ENCODE measurements at places on chromosomes 3 and 15.

DNA sequence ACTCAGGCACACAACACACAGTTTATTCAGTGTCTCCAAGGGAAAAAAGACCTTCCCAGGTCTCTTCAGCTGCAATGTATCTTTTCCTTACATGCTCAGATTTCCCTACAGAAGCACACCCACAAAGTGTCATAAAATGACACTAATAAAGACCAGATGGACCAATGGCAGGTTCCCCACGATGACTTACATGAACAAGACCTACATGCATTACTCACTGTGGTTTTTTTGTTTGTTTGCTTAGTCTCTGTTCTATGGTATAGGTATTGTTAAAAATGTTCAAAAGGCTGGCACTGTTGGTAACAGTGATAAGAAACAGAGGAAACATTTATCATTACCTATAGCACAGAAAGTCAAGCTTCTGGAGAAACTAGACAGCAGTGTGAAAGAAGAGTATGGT lies 318.2 kb upstream of the TMCO5A start:
- DNase-seq, result no peak

DNA sequence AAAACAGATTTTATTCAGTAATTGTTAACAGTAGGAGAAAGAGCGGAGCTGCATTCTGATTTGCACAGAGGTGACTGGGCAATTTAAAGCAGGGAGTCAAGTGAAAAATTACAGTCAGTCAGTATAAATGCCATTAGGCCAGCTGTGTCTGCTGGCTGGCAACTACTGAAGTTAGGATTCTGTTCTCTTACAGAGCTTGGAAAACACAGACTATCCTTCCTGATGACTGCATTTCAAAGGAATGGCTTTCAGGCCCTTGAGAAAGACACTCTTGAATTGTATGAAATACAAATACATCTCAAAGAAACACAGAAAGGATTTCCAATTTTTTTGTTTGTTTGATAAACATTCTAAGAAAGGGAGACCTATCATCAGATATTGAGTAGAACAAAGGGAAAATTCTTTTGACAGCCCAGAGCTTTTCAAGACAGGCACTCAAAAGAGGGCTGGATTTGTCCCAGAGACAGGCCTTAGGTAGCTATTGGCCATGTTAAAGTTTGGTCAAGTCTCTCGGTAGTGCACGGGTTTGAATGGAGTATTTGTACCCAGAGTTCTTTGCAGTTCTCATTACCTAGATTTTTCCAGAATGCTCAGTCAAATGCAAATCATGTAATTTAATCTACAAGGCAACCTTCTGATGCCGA lies 551.2 kb upstream of the CCDC54 start:
- DNase-seq, result no peak

DNA sequence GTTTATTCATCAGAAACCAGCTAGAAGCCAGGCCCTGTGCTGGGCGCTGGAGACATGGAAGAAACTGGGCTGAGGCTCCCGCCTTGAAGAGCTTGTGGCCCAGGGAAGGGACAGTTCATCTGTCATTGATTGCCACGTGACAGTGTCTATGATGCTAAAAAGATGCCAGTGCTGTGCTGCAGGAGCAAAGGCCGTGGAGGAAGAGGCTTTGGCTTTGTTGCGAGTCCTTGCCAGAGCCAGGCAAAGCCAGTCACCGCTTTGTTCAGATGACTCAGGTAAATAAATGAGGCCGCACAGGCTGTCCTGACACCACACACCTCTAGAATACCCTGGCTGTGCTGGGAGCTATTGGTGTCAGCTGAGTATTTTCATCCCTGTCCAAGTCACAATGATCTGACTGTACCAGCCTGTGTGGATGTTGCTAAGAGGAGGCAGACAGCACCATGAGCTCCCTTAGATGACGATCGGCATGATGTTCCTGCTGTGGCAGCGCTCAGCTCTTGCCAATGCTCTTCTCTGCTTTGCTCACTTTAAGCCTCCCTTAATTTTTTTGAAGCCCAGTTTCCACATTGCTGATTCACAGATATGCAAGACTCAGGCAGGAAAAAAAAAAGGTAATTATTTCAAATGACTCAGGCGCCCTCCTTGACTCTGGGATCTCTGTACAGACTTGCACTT lies 77.5 kb downstream of the CCNL1 start:
- no peak for DNase-seq

- no peak for DNase-seq
Measured at GRCh38 chr15:41879321-41879845, 14.5 kb downstream of the SPTBN5 start.

GRCh38 chr3:181056136-181056732 lies 66.7 kb upstream of the DNAJC19 start:
- DNase-seq, result no peak

- peak; percentile 75 for DNase-seq
Measured at GRCh38 chr3:112973325-112974177, 1.4 kb downstream of the CD200R1 start.

DNA sequence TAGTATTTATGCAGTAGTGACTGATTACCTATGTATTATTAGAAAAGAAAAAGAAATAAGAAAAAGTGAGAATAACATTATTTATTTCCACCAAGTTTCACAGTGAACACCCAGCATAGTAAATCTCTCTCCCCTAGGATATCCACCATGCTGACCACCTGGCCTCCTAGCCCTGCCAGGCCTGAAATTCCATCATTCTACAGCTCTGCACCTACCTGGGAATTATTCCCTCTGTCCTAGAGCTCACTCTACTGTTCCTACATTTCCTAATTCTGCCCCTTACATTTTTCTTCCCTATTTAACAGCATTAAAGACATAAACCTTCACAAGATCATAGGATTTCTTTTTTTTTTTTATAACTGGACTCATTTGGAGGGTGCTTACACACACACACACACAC lies 525.3 kb upstream of the PPP2R3A start:
- DNase-seq, result no peak

GRCh38 chr3:194323785-194324735 lies 27.1 kb downstream of the CPN2 start:
- peak; percentile 58 for DNase-seq

DNA sequence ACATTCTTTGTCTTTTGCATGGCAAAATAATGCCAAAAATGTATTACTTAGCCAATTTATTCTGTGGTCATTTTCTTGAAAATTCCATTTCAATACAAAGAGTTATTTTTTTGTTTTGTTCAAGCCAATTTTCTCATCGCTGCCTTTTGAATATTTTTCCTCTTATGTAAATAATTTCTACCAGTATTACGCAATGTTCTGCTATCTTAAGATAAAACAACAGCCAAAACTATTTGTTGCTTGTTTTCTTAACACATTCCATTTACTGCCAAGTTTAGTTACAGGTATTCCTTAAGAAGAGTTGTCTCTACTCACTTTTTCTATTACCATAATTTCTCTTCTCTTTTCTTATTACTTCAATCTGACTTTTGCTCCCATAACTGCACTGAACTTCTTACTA lies 163.1 kb downstream of the ROBO1 start:
- DNase-seq, result no peak

- DNase-seq, result no peak
Measured at GRCh38 chr15:78623786-78624497, 3.1 kb upstream of the CHRNA3 start.

DNA sequence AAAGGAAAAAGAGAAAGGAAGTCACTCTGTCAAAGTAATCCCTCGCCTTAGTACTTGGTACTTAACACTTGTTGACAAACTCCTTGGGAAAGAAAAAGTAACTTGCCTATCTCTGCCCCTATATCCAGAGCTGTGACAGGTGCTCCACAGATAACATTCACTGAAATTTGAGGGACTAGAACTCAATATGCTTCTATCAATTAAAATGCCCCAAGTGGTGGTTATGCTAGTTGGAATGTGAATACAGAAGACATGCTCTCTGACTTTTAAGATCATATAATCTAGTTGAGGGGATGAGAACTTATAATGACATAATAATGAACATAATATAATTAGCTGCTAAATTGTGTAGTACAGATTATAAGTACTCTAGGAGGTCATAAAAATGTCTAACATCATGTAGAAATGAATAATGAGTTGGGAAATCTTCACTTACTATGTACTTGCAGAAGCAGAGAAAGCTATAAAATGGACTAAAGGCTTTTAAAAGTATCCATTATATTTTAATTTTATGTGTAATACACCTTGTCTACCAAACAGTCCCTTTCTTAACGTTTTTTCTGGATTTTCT lies 153.1 kb upstream of the CCDC54 start:
- no peak for DNase-seq

DNA sequence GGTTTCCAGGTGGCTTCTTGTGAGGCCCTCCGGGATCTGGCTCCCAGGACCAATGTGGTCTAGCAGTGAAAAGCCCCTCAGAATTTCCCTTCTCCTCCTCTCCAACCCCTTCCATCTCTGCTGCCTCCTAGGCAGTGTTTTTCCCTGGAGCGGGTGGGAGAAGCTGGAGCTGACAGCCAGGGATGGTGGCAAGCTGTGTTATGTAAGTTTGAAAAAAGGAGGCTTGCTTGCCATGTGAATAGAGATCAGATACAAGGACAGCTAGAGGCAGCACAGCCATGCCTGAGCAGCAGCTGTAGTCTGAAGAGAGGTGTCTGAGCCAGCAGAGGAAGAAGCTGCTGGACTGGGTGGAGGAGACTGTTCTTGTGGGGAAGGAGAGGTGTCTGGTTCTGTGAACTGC lies 20.6 kb downstream of the SNAPC5 start:
- no peak for DNase-seq

DNA sequence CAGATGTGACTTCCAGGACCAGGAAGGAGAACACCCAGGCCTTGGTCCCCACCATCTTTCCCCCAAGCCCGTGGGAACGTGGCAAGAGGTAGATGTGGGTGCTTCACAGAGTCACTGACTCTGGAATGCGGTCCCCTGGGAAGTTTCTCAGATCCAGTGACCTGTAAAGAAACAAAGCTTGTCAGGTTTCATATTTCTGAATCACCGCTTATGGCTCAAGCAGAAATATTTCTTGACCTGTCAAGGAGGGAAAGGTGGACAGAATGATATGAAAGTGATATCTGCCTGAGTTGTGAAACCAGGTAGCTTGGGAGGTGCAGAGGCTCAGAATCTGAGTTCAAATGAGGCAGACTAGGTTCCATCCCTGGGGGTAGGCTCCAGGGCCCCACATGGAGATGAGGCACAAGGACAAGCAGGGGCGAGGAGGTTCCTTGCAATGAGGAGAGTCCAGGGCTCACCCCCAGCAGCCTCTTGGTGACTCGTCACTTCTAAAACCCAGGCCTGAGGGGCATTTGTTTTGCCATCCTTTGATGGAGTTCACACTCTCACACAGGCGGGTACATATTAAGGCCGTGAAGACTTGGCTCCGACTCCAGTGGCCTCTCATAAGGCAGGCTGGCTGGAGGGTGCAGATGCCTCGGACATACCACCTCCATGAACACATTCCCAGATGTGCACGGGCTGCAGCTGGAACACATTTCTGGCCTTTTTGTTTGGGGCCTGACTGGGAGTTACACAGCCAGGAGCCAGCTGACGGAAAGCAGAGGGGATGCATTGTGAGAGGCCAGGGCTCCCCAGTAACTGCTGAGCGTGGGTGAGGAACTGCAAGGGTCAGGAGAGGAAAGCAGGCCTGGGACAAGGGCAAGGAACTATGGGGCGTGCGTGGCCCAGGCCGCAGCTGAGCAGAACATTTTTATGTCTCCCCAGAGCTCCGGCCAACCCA lies 1.3 kb downstream of the CILP start:
- no peak for DNase-seq

DNA sequence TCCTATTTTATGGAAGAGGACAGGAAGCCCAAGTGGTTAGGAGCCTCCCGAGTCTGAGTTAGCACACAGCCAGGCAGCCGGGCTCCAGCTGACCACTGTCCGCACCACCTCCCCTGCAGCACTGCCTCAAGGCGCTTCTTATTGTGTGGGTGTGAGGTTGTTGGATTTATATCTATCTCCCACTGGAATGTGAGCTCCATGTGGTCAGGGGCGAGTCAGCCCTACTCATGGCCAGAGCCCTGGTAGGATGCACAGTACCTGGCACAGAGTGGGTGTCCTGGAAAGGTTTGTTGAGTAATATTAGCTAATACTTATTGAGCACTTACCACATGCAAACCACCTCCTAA lies 9.7 kb upstream of the FBLN2 start:
- no peak for DNase-seq

GRCh38 chr3:156311431-156311830 lies 191.1 kb downstream of the KCNAB1 start:
- no peak for DNase-seq

DNA sequence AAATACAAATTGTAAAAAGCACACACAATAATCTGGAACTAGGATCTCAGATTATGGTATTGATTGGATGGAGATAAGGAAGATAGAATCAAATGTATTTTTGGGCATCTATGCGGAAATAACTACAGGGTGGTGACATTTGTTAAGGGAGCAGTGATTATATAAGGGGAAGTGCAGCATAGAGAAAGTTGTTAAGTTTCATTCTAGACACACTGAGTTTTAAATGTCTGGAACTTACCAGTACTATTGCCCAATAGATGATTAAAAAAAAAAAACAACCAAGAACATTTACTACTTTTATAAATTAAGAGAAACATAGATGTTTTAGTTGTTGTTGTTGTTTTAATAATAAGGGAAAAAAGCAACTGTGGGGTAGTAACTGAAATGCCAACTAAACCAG lies 32.1 kb upstream of the C3orf38 start:
- no peak for DNase-seq

DNA sequence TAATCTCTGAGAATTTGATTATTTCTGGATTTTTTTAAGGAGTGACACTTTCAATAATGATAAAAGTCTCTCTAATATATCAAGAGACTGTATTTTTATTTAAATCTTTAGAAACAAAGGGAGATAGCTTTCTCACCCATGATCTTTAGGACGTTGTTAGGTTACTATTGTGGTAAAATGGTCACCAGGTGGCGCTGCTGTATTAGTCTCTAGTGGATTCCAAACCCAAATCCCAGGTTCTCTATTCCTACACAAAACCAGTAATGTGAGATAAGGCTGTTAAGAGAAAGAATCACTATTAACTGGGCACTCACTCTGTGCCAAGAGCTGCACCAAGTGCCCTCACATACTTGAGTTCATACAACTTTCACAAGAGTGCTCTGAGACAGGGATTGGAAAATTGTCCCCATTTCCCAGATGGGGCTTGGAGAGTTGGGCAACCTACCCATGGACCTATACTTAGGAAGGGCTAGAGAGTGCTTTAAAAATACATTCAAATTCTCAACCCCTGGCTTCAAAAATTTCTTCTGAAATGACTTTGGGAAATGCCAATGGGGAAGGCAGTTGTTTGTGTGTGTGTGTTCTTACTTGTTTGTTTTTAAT lies 593.4 kb upstream of the TGFBR2 start:
- DNase-seq, result peak; percentile 94

- DNase-seq, result no peak
Measured at GRCh38 chr3:151916781-151917180, 43.3 kb downstream of the SUCNR1 start.

DNA sequence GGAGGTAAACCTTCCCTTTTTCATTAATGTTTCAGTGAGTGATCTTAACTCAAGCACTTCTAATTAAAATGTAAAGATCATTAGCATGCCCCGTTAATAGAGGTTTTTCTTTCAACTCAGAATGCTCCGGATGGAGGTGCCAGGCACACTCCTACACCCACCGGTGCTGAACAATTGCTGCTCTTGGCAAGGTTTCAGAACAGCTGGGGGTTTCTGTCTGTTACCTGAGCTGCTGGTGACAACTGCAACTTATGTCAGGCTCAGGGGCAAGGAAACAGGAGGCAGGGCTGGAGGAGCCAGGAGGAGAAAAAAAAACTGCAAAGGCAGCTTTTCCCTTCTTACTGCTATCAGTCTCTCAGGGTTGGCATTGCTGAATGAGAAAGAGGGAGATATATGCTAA lies 250.1 kb downstream of the DIPK2A start:
- no peak for DNase-seq

GRCh38 chr3:182787302-182788036 lies 5.8 kb upstream of the ATP11B start:
- DNase-seq, result no peak

All from inflammatory macrophage treated with lipopolysaccharide for 1 hour (primary cell).